Astrocyte of the hippocampus (primary cell): ENCODE measurements at places on chromosomes 16 and 17.

DNA sequence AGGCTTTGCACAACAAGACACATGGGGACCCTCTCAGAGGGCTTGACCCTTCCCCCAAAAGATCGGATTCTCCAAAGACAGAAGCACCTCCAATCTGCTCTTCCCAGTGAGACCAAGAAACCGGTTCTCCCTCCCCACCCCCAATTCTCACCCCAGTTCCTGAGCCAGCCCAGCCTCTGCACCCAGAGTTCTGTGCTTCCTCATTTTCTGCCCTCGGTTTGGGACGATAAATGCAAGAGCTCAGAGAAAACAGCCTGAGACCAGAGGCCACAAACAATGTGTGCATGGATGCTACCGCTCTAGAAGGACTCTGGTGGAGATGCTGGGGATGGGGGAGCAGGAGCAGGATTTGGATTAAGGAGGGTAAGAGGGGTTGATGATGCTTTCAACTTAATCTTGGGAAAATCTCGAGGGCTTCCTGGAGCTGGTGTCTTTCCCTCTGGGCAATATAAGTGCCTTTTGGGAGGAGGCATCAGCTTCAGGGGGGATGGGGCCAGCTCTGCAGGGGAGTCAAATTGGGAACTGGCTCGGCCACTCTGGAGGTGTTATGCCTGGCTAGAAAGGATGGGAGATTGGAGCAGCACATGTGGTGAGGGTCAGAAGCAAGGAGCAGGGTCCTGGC, 6.0 kb downstream of the KRT15 start:
- DNase-seq, result no peak

- DNase-seq, result peak; percentile 14
Observed at GRCh38 chr17:9470171-9470570, 105.4 kb downstream of the STX8 start.

GRCh38 chr16:74034862-74035261, 261.8 kb upstream of the PSMD7 start:
- peak; percentile 30 for DNase-seq

DNA sequence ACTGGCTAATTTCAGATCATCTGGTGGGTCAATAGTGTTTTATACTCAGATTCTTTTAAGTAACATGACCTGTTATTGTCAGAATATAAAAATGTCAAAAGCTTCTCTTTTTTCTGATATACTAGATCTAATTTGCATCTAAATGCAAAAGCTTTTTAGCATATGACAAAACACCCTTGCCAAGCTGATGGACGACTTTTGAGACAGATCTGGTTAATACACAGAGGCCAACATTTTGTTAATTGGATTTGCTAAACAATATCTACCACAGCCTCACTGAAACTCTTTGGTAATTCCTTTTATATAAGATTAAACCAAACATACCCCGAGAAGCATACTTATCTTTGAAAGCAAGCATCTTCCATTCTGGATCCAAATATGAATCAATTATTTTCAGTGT, 10.3 kb upstream of the NOL11 start:
- no peak for DNase-seq

- DNase-seq, result no peak
Observed at GRCh38 chr17:79563237-79564013, 47.4 kb downstream of the RBFOX3 start.

GRCh38 chr17:16013943-16014407, 14.4 kb downstream of the TTC19 start:
- DNase-seq, result peak; percentile 74

- no peak for DNase-seq
Observed at GRCh38 chr17:9219631-9220397, 198.5 kb downstream of the NTN1 start.

DNA sequence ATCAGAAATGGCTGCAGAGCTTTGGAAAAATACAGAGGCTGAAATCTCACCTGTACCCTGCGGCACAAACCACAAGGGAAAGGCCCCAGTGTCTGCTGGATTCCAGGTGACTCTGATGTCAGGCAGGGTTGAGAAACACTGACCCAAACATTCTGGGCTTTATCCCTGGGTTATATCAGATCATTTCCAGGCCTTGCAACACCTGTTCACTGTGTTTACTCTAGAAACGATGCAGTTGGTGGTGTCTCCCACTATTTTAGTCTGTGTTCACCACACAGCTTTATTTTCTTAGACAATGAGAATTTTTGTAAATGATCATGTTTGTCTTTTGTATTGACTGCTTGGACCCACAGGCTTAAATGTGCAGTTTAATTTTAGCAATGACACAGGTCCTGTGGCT, 151.5 kb upstream of the SDK2 start:
- no peak for DNase-seq

DNA sequence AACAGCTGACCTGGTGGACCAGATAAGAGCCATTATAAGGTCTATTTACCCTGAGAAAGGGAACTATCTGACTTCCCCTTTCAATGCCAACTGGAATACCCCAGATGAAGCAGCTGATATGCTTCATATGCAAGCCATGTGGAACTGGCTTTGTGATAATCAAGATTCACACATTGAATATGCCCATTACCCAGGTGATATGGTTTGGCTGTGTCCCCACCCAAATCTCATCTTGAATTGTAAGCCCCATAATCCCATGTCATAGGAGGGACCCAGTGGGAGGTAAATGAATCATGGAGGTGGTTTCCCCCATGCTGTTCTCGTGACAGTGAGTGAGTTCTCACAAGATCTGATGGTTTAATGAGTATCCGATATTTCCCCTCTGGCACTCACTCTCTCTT, 42.1 kb downstream of the IKZF3 start:
- no peak for DNase-seq

- DNase-seq, result no peak
Observed at GRCh38 chr17:62680541-62681052, 53.1 kb downstream of the MRC2 start.

DNA sequence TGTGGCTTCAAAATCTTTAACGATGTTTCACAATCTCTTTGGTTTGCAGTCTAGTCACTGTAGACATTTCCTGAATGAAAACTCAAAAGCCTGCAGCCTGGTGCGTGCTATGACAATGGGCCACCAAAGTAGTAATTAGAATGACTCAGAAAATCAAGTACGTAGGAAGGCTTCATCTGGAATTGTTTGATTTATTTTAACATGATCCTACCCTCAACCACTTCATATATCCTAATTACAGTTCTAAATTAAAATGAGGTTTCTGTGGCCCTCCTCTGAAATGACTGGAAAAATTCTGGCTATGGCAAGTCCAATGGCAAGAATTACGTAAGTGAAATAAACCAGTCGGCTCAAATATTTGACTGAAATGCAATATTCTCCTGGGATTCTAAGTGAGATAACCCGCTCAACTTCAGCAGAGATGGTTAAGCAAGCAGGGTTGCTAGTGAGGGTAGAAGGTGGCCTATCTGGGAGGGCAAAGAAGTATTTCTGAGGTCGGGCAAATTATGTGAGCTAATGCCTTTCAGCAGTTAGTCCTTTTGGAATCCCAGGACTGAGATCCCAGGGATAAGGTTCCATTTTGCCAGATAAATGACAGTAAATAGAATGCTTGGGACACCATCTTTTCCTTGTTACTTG, 145.6 kb upstream of the MYOCD start:
- peak; percentile 4 for DNase-seq

GRCh38 chr16:28537964-28538732, 626 bp downstream of the NUPR1 start:
- DNase-seq, result no peak

DNA sequence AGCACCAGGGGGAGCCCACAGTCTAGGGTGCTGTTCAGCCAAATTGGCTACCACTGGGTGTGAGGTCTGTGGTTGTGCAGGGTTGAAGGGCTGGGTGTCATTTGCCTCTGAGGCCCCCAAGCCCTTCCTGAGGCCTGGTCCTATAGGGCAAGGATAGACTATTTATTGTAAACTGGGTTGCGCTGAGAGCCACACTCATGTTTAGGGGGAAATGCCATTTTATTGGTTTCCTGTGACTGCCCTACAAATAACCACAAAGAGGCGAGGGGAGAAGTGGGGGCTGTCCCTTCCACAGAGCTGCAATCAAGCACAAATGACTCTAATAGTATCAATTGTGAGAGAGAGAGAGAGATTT, 3.6 kb upstream of the ZCCHC14 start:
- no peak for DNase-seq

GRCh38 chr17:49996495-49997300, 1.7 kb upstream of the DLX3 start:
- DNase-seq, result peak; percentile 70

GRCh38 chr17:58666858-58667267, 25.0 kb downstream of the TEX14 start:
- no peak for DNase-seq

- DNase-seq, result peak; percentile 84
Observed at GRCh38 chr17:3802461-3803307, 1.7 kb upstream of the ITGAE start.

DNA sequence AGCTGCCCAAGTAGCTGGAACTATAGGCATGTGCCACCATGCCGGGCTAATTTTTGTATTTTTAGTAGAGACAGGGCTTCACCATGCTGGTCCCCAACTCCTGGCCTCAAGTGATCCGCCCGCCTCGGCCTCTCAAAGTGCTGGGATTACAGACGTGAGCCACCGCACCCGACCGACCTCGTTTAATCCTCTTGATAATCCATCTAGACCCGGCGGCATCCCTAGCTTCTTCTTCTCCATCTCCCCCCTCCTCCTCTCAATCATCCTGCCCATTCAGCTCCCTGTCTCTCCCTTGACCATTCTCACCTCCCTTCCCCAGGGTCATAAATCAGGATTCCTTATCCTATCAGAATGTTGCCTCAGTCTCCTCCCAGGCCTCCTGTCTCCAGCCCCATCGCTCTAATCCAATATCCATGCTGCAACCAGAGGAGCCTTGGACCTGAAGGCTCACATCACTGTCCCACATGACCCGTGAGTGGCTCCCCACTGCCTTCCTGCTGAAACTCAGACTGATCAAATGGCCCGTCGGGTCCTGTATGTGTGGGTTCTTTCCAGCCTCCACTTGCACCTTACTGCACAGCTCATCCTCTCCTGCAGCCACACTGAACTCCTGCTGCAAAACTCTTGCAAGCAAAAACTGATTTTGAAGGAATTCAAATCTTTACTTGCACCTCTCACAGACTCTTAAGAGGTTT, 74.1 kb upstream of the CDH5 start:
- DNase-seq, result no peak

- DNase-seq, result no peak
Observed at GRCh38 chr16:11240636-11241473, 15.1 kb downstream of the SOCS1 start.

DNA sequence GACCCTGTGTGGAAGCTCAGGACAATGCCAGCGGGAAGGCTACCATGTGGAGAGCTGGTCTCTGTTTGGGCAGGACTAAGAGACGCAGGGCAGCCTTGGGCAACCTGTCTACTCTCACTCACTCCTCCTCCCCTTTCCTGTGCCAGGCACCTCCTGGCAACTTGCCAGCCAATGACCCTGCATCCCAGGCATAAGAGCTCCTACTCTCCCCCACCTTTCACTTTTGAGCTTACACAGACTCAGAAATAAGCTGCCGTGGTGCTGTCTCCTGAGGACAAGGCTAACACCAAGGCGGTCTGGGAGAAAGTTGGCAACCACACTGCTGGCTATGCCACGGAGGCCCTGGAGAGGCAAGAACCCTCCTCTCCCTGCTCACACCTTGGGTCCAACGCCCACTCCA, 2.6 kb downstream of the HBM start:
- DNase-seq, result no peak

DNA sequence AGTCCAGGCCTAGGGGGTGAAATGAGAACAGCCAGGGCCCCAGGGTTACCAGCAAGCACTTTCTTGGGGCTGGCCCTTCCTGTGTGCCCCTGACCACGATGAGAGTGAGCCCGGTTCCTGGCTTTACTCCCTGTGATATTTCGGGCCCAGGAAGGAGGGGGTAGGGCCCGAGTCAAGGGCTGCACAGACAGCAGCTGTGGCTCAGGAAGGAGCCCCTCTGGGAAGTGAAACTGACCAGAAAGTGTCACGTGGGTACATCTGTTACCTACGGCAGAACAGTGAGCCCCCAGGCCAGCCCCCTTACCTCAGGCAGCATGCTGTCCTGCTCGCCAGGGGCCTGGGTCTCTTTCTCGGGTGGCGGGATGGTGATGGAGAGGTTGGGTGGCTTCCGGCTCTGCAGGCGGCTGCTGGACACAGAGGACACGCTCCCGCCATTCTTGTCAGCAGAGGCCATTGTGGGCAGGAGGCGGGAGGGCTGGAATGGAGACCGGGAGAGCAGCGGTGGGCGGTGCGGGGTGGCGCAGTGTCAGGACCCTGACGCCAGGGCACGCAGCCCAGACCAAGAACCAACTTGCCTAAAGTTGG, 13.8 kb downstream of the AANAT start:
- no peak for DNase-seq

GRCh38 chr16:14309906-14310305, 238.8 kb downstream of the MRTFB start:
- peak; percentile 58 for DNase-seq

GRCh38 chr16:72743011-72743761, 304.7 kb downstream of the ZFHX3 start:
- DNase-seq, result peak; percentile 73

- no peak for DNase-seq
Observed at GRCh38 chr16:1794221-1794871, 841 bp upstream of the IGFALS start.

DNA sequence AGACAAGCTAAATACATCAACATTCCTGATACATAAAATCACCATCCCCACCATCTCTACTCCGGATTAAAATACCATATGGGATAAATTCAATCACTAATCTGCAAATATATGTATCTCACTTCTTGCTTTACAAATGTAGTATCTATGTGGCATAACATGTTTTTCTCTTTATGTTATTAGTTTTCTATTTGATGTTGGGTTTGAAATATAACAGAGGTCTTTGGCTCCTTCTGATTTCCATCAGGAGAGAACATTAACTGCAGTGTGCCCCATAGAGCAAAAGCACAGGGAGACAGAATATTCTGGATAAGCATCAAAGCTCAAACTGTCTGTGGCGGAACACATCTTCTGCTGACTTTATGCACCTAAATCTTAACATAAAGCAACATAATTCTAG, 547.2 kb upstream of the CDH8 start:
- DNase-seq, result no peak

DNA sequence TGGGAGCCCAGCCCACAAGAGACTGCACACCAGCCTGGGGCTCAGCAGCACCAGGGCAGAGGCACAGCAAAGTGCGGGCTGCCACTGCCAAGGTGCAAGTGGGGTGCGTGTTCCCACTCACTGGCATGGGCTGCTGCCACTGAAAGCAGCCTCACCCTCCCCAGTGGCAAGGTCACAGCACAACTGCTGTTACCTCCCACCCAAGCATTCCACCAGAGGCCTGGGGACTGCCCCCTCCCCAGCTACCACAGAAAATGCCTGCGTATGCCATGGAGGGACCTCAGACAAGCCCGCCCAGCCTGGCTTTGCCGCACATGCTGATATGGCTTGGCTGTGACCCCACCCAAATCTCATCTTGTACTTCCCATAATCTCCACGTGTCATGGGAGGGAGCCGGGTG, 33.1 kb downstream of the MEAK7 start:
- no peak for DNase-seq
